ENCODE measurements at places on chromosomes 6 and 20.

- no peaks in the 10 kb centered on the region for H3K4me1 ChIP-seq
- no peaks in the 10 kb centered on the region for H3K36me3 ChIP-seq
- no peak overlapping the region for H3K27ac ChIP-seq
- no peaks in the 10 kb centered on the region for H3K27me3 ChIP-seq
Measured at GRCh38 chr6:117167520-117168271, 97.7 kb upstream of the VGLL2 start.

DNA sequence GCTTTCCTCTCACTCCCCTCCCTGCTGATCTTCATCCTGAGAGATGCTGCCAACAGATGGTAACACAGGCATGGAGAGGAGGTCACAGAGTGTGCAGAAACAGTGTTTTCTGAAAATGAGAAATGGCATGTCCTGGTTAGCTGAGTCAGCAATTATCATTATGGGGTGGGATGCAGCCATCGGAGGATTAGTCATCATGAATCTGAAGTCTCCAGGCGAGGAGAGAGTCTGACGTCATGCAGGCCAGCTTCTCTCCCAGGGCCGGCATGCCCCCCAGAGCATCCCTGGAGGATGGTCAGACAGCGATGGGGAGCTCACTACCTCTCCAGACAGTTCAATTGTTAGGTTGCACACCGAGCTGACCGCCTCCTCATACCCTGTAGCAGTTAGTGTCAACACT, 4.7 kb upstream of the GTSF1L start:
- H3K27me3 ChIP-seq = peaks cover 3% of the 10 kb centered on the region
- H3K4me3 ChIP-seq = no peak overlapping the region
- no peak for DNase-seq
- H3K27ac ChIP-seq = no peak overlapping the region

GRCh38 chr6:69422475-69422874, 374.3 kb downstream of the LMBRD1 start:
- H3K36me3 ChIP-seq = no peaks in the 10 kb centered on the region
- no peaks in the 10 kb centered on the region for H3K27me3 ChIP-seq
- DNase-seq = no peak
- H3K4me1 ChIP-seq = no peaks in the 10 kb centered on the region
- no peak overlapping the region for H3K27ac ChIP-seq

- H3K27me3 ChIP-seq = peaks cover 60% of the 10 kb centered on the region
- H3K4me3 ChIP-seq = no peak overlapping the region
- no peak overlapping the region for H3K27ac ChIP-seq
- no peaks in the 10 kb centered on the region for H3K36me3 ChIP-seq
- H3K4me1 ChIP-seq = no peaks in the 10 kb centered on the region
Measured at GRCh38 chr6:397056-397455, 5.5 kb downstream of the IRF4 start.

DNA sequence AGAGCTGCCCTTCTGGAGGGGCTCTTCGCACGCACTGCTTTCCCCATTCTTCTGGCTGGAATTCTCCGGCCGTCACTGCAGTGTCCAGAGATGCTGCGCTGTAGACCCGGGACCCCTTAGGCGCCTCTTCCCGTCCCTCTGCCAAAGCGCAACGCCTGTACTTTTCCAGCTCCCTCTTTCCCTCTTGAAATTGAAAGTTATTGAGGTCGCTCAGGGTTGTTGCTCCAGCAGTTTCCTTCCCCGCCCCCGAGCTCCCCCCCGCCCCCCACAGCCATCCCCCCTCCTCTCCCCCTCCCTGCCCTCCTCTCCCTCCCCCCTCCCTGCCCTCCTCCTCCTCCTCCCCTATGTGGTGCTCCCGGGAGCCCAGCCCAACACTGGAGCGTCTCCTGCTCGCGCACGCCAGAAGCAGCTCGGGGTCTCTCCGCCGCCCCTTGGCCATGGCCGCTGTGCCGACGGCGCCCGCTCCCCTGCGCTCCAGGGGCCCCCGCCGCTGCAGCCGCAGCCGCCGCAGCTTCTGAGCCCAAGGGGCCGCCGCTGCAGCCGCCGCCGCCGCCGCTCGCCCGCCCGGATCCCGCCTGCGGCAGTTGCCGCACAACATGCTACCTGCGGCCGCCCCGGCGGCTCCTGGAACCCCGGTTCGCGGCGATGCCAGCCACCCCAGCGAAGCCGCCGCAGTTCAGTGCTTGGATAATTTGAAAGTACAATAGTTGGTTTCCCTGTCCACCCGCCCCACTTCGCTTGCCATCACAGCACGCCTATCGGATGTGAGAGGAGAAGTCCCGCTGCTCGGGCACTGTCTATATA, at the start of gene RSPO3:
RSPO3 (plus strand) TSS at position 374 of the 804 bp plus-strand sequence. CDS start 522 bp downstream, outside the sequence.
- DNase-seq = peak; percentile 87
- H3K27ac ChIP-seq = no peak within 1 kb of the TSS
- peaks cover 55% of the 10 kb centered on the region for H3K27me3 ChIP-seq
- no peaks in the 10 kb centered on the region for H3K36me3 ChIP-seq
- H3K4me1 ChIP-seq = peaks cover 24% of the 10 kb centered on the region

DNA sequence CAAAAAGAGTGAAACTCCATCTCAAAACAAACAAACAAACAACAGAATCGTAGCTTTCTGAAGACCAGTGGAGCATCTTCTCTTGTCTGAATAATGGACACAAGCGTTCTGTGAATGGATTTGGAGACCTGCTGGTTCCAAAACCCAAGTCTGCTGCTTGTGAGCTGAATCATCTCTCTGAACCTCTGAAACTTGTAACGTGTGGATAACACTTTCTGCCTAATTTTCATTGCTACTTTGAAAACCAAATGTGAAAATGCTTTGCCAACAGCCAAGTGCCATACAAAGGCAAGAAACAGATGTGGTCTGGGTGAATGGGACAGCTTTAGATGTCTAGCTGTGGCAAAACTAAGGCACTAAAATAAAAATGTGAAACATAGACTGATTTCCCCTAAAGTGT, 44.3 kb downstream of the PHACTR1 start:
- no peak overlapping the region for H3K4me3 ChIP-seq
- DNase-seq = no peak
- H3K36me3 ChIP-seq = no peaks in the 10 kb centered on the region
- no peaks in the 10 kb centered on the region for H3K4me1 ChIP-seq

- no peak overlapping the region for H3K4me3 ChIP-seq
- H3K4me1 ChIP-seq = peaks cover 38% of the 10 kb centered on the region
- H3K27me3 ChIP-seq = no peaks in the 10 kb centered on the region
- peak overlapping the region; percentile 40 for H3K27ac ChIP-seq
- peaks cover 4% of the 10 kb centered on the region for H3K36me3 ChIP-seq
Measured at GRCh38 chr6:139378882-139379341, 4.5 kb upstream of the CITED2 start.

GRCh38 chr6:84554706-84555105, 209.7 kb downstream of the TBX18 start:
- peaks cover 19% of the 10 kb centered on the region for H3K4me1 ChIP-seq
- DNase-seq = no peak
- no peak overlapping the region for H3K4me3 ChIP-seq
- no peaks in the 10 kb centered on the region for H3K27me3 ChIP-seq

DNA sequence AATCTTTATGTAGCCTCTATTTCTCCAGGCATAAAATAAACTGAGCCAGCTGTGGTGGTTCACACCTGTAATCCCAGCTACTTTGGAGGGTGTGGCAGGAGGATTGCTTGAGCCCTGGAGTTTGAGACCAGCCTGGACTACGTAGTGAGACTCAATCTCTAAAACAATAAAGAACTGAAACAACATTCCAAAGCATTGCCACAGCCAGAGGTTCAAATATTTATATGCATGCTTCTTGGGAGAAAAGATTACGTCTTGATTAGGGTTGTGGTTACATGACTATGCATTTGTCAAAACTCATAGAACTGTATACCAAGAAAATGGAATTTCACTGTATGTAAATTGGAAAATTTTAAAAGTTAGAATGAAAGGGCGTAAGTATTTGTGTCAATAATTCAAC, 27.7 kb upstream of the PAX1 start:
- no peak overlapping the region for H3K4me3 ChIP-seq
- H3K4me1 ChIP-seq = no peaks in the 10 kb centered on the region
- H3K27ac ChIP-seq = no peak overlapping the region
- H3K36me3 ChIP-seq = no peaks in the 10 kb centered on the region
- no peak for DNase-seq

DNA sequence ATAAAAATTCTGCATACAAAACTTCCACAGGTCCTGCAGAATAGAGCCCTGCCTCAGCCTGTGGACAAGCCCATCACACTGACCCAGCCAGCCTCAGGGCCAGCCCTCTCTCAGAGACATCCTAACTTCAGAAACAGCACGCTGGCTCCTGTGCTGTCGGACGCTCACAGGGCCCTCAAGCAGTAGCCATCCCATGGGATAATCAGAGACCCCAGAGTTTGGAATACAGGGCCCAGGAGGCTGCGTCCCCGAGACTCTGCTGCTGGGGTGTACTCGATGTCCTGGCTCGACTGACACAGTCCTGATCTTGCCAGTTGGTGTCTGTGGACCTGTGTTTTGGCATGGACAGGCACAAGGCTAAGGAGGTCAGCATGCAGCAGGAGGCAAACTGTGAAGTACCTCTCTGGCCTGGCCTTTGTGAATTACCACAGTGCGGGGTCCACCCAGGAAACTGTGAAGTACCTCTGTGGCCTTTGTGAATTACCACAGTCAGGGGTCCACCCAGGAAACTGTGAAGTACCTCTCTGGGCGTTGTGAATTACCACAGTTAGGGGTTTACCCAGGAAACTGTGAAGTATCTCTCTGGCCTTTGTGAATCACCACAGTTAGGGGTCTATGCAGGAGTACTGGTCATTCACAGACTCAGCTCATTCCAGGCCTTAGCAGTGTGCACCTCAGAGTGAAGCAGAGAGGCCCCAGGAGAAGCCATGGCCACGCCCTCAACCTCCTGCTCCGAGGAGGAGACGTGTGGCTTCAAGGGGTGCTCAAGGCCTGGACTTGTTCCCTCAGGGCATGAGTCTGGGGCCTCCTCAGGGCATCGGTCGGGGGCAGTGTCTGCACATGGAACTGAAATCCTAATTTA, 212.4 kb downstream of the SYNDIG1 start:
- H3K4me1 ChIP-seq = no peaks in the 10 kb centered on the region
- H3K4me3 ChIP-seq = no peak overlapping the region
- H3K27ac ChIP-seq = no peak overlapping the region

DNA sequence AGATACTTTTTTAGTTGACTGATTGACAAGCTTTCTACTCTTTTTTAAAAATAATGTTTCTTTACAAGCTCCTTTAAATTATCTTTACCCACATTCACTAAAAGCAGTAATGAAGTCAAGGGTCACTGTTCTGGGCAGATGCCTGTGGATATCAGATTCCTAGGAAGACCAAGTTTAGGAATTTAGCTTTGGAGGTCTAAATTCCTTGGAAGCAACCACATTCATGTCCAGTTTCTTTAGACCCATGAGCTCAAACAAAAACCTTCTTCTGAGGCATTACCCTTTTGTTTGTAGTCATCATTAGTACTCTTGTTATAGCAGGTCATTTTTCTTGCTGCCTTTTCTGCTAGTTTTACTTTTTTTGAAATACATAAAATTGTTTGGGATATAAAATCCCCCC, 462.9 kb upstream of the JAG1 start:
- H3K4me3 ChIP-seq = no peak overlapping the region
- H3K4me1 ChIP-seq = peaks cover 5% of the 10 kb centered on the region
- no peaks in the 10 kb centered on the region for H3K27me3 ChIP-seq
- H3K36me3 ChIP-seq = no peaks in the 10 kb centered on the region
- DNase-seq = no peak
- H3K27ac ChIP-seq = no peak overlapping the region

DNA sequence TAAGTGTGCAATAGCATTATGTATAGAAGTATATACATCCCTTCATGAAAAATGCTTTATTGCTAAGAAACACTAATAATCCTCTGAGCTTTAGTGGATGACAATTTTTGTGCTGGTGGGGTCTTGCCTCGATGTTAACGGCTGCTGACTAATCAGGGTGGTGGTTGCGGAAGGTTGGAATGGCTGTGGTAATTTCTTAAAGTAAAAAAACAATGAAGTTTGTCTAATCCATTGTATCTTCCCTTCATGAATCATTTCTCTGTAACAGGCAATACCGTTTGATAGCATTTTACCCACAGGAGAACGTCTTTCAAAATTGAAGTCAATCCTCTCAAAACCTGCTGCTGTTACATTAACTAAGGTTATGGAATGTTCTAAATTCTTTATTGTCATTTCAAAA, 816.5 kb upstream of the GJE1 start:
- no peak overlapping the region for H3K4me3 ChIP-seq
- H3K27me3 ChIP-seq = no peaks in the 10 kb centered on the region
- no peaks in the 10 kb centered on the region for H3K4me1 ChIP-seq
- DNase-seq = no peak
- no peaks in the 10 kb centered on the region for H3K36me3 ChIP-seq
- H3K27ac ChIP-seq = no peak overlapping the region

- no peaks in the 10 kb centered on the region for H3K36me3 ChIP-seq
- DNase-seq = peak; percentile 95
- peaks cover 19% of the 10 kb centered on the region for H3K27me3 ChIP-seq
- peaks cover 29% of the 10 kb centered on the region for H3K4me1 ChIP-seq
- no peak overlapping the region for H3K4me3 ChIP-seq
Measured at GRCh38 chr20:4227085-4227821, 211.9 kb upstream of the RNF24 start.

DNA sequence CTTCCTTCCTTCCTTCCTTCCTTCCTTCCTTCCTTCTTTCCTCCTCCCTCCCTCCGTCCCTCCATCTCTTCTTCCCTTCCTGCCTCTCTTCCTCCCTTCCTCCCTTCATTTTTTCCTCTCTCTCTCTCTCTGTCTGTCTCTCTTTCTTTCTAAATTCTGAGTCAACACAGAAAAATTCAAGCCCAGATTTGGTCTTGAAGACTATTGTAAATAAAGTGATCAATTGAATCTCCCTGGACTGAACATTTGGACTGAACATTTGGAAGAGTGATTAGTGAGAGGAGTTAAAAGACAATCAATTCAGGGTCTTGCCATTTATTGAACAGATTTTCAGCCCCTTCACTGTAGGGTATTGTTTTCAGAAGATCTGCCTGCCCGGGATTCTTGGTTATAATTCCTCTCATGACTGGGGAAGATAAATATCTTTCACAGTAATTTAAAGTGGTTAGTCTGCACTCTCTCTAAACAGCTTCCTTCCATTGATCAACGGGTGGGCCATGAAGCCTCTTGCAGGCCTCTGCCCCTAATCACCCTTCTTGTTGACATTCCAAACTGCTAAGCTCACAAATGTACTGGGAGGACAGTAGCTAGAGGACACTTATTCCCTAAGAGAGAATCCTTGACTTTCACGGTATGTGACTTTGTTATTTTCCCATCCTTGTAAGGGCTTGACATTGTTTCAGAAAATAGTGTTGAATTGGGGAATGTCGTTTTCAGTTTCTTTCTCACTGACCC, 101.7 kb upstream of the BMP2 start:
- H3K27me3 ChIP-seq = no peaks in the 10 kb centered on the region
- no peak for DNase-seq
- H3K4me1 ChIP-seq = no peaks in the 10 kb centered on the region
- no peak overlapping the region for H3K27ac ChIP-seq
- H3K4me3 ChIP-seq = no peak overlapping the region

All from osteoblast (primary cell).